ENCODE measurements at places on chromosomes 12 and 14.

GRCh38 chr14:104563742-104564615 is 15.6 kb upstream of the C14orf180 start:
- DNase-seq, result peak; percentile 97

GRCh38 chr14:71722885-71723284 is 209.3 kb upstream of the RGS6 start:
- no peak for DNase-seq

DNA sequence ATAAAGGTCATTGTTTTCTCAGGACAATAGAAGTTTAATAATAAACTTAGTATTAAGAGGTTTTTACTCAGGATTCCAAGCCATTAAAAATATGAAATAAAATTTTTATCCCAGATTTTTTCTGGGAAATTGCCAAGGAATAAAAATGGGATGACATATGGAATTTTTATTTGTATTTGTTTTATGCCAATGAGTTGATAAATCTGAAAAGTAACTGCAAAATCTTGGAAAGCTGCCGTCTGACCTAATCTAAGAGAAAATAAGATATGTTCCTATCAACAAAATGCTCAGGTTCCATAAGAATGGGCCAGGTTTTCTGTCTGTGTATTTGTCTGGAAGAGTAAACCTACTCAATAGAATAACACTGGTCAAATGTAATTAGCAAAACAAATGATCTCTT is 22.2 kb upstream of the KERA start:
- no peak for DNase-seq

- DNase-seq, result peak; percentile 94
Observed at GRCh38 chr14:74612350-74613021, 449 bp upstream of the LTBP2 start.

- DNase-seq, result peak; percentile 89
Observed at GRCh38 chr12:6532051-6532926, 2.0 kb upstream of the GAPDH start.

DNA sequence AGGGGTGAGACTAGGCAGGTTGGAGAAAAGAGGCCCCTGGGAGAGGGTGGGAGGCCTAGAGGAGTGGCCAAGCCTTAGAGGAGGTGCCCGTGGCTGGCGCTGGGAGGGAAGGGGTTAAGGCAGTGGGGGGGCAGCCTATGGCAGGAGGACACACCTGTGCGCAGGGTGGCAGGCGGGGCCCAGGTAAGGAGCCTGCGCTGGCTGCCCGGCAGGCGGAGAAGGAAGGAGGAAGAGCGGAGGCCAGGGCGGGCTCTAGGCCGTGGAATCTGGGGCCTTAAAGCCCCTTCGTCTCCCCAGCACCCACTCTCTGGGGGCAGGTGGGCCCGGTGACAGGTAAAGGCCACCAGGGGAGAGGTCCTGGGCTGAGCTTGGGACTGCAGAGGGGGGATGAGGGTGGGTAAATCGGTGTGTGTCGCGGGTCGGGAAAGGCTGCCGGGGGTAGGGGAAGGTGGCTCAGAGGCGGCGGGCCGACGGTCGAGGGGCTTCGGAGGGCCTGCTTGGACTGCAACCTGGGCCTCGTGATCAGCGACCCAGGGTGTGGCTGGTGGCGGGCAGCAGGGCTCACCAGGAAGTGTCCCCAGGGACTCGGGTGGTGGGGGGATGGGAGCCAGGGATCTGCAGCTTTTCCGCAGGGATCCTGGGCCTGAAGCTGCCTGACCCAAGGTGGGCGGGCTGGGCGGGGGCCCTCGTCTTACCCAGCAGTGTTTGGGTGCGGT is 7.3 kb downstream of the PHB2 start:
- DNase-seq, result peak; percentile 99

DNA sequence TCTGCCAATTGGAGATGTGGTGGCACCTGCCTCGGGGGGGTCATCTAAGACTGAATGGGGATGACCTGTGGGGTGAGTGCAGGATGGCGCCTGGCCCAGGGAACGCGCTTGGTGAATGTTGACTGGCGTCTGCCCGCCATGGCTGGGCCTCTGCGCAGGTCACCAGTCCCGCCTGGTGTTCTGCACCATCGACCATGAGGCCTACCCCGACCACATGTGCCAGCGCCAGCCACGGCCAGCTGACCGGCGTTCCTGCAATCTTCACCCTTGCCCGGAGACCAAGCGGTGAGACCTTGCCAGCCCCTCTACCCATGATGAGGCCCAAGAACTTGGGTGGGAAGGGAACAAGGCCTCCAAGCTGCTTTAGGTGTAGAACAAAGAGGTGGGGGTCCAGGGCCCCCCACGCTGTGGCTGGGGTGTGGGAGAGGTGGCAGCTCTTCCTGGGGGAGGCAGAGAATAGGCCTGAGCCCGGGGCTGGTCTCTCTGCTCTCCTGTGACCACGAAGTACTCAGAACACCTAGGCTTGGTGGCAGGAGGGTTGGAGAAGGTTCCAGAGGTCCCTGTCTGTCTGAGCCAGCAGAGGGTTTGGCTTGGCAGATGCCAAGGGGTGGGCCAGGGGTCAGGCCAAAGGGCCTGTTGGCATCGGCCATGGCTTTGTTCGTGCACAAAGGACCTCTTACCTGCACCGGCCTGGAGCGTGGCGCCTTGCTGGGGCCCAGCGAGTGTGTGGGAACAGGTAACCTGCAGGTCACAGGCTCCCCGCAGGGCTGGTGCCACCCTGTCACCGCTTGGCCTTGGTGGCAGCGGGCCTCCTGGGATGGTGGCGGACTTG is 15.4 kb downstream of the PAPLN start:
- no peak for DNase-seq

Data from endodermal cell (in vitro differentiated cells).